ENCODE measurements at places on chromosomes 6 and 20.

- DNase-seq, result peak; percentile 38
Measured at GRCh38 chr6:33700391-33701050, 11.0 kb downstream of the UQCC2 start.

GRCh38 chr6:70547313-70547712 lies 19.4 kb upstream of the SDHAF4 start:
- no peak for DNase-seq

- no peak for DNase-seq
Measured at GRCh38 chr6:151916075-151916474, 108.6 kb downstream of the ESR1 start.

- no peak for DNase-seq
Measured at GRCh38 chr6:159529934-159530333, 163.1 kb downstream of the SOD2 start.

GRCh38 chr20:58718729-58719128 lies 26.1 kb downstream of the NPEPL1 start:
- DNase-seq, result no peak

DNA sequence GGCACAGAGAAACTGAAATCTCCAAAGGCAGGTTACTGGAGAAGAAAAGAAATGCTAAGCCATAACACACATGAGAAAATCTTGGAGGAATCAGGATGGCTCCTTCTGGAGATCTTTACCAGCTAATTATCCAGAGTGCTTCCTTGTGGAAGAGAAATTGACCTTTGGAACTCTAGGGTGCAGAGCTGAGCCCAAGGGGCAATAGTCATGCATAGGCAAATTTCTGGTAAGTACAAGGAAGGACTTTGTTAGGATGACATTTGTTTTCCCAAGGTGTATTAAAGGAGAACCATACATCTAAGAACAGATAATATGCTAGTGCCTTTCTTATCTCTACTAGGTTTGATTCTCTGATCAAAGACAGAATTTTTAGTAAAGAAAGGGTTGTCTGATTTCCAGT lies 670.6 kb downstream of the DHX35 start:
- DNase-seq, result no peak

DNA sequence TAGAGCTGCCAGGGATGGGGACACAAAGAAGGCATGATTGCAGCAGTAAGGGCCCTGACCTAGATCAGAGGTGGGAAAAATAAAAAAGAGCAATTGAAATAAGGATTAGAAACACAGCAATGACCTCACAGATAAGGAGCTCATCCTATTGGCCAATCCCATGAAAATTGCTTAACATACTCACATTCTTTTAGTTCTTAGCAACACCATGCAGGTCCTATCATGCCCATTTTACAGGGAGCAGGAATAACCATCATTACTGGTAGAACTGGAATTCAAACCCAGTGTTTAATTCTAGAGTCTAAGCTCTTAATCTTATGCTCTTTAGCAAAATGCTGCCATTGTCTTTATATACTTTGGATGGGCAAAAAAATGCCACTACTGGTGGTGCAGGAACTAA lies 267.7 kb downstream of the RNF144B start:
- DNase-seq, result no peak

DNA sequence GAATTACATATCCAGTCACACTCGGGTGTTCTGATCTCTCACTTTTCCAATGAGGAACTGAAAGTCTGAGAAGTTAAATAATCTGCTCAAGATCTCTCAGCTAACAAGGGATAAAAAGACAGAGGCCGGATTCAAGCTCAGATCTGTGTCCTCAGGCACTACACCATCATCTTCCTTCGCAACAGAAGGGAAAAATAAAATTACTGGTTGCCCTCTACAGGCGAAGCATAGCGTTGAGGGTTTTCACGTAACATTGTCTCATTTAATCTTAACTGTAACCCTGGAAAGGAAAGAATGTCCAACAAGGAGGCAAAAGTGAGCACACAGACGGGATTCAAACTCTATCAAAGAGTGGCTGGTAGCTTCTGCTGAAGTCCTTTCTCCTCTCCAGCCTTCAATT lies 67.8 kb upstream of the ANKEF1 start:
- DNase-seq, result no peak

GRCh38 chr6:158170656-158171081 lies 2.5 kb downstream of the GTF2H5 start:
- DNase-seq, result no peak

Data from hypothalamus (tissue), 51 donors.